ENCODE measurements at places on chromosomes 4 and X. TPM values are rescaled to one million over a fixed set of nuclear protein-coding genes. Genes with fewer than 3 reads are reported as not detected.

The STPG2 gene
- total RNA-seq, result not detected

DNA sequence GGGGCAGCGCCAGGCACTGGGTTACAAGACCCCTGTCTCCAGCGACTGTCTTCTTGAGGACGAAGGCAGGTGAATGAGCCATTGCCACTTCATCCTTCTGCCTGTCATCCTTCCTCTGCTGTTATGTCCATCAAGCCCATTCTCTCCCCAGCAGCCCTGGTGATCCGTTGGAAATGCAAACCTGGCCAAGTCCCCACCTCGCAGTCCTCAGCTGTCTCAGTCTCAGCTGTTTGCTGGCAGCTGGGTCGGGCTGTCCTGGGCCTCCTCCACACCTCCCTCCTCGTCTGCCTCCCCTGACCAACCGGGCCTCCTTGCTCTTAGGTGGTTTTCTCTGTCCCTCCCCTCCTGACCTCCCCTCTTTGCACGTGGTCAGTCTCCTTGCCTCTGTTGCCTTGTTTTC is 38.0 kb downstream of the PTTG2 start:
- no peak for DNase-seq

DNA sequence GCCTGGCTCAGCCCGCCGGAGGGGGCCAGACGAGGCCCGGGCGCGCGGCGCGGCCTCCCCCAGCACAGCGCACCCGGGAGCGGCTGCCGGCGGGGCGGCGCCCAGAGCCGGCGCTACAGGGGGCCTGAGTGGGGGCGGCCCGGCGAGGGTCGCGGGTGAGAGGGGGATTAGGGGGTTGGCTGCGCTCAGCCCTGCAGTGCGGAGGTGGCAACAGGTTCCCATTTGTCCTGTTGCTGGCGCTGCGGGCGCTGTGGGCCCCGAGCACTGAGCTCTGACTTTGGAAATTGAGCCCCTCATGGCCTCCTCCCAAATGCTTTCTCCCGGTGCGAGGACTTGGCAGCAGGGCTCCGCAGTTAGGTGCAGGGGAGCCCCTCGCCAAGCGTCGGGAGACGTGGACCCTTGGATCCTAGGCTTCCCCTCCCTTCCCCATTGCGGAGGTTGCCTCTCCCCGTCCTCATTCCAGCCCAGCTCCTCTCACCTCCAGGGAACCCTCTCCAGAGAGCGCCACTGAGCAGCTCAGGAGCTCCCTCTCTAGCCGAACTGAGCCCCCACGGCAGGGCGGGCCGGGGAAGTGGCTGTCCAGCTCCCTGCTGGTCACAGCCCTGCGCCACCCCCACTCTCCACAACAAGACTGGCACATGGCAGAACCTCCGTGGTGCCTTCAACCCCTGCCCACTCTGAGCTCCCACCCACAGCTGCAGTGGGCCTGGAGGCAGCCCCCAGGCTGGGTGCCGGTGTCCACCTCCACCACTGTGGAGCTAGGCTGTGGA is 2.5 kb upstream of the DUSP9 start:
- no peak for DNase-seq

GRCh38 chr4:173171098-173171497 is 2.5 kb downstream of the GALNT7 start:
- DNase-seq, result no peak

DNA sequence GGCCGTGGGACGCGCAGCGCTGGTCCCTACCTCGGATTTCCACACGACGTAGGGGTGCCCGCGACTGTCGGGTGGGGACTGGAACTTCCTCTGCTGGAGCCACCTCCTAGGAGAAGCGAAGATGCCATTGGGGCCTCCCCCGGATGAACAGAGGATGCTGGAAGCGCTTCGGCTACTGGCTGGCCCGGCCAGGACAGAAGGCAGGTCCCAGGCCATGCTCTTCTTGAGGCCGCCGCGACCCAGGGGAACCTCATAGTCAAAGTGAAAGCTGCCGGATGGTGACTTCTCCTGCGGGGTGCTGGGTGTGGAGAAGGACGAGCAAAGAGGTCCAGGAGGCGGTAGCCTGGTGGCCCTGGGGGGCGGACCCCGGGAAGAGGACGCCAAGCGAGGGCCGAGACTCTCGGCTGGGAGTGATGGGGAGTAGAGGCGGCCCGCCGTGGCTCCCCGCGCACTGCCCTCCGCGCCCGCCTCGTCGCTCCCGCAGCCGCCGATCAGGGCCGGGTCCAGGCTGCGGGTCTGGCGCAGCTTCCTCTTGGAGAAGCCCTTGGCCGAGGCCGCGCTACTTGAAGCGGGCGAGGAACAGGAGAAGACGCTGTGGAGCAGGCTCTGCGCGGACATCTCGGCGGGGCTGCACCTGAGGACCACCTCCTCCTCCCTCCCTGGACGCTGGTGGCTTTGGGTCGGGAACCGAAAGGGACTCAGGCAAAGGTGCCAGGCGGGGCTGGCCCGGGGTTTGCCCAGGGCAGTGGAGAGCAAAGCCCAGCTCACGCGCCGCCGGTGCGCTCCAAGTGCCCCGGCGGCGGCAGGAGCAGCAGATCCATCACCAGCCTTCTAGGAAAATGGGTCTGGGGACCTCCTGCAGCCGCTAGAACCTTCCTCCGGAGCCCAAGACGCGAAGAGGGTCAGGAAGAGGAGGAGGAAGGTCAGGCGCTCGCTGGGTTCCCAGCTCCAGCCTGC is 1.2 kb downstream of the ARHGAP6 start:
- no peak for DNase-seq
